ENCODE measurements at places on chromosomes 5 and 9.
A peak's percentile ranks its signal among the peaks of the same experiment; 100 is the strongest.

DNA sequence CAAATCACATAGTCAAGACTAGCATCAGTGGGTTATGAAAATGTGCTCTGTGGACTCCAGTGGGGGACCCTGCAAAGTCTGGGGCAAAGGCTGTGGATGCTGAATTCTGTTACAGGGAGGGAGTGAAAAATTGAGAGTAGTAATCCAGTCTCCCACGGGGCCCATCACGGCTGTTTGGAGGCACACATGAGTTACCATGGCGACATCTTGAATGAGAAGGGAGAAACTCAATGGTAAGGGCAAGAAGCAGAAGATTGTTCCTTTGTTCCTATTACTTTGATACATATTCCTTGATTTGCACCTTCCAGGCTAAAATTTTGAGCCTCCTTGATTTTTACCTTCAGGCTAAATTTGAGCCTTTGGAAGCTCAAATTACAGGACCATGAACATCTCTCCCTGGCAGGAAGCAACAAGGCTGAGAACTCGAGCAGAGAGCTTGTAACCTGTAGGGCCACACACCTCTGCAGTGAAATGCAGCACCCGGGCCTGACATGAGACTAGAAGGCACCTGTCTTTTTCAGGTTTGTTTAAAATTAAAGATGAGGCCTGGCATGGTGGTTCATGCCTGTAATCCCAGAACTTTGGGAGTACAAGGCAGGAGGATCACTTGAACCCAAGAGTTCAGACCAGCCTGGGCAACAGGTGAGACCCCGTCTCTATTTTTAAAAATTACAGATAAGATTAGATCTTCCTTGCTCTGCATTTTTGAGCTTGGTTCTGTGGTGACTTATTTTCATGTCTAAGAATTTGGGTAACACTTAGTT lies 31.0 kb upstream of the ZFR start:
- DNase-seq: no peak

DNA sequence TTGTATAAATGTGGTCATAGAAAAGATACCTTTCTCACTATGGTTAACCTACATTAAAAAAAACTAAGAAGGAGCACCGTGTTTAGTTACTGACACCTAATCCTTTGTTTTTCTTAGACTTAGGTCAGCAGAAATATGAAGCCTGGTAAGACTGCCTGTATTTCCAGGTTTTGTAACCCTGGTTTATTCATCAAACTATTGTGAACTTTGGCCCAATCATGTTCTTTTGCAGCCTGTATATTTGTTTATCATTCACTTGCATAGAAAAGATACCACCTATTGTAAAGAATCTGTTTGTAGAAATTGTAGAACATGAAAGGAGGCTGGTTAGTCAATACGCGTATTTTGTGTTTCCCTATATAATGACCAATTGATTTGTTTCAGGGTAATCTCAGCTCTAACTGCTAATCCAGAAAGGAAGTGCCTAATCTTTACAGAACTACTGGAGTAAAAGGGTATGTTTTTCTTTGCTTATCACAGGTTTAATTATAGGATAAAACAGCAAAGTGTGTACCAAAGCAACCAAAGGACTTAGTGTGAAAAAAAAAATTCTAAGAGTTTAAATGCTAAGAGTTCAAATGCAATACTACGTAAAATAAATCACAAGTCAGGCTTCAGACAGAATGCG lies 103.6 kb downstream of the LURAP1L start:
- no peak for DNase-seq

- DNase-seq: no peak
Measured at GRCh38 chr5:77843570-77844372, 67.6 kb upstream of the TBCA start.

GRCh38 chr5:92505925-92506324 lies 1075.1 kb downstream of the NR2F1-AS1 start:
- no peak for DNase-seq

- no peak for DNase-seq
Measured at GRCh38 chr5:31678180-31678579, 39.2 kb downstream of the PDZD2 start.

GRCh38 chr5:74192606-74193299 lies 447.8 kb downstream of the ENC1 start:
- DNase-seq: no peak

- DNase-seq: no peak
Measured at GRCh38 chr5:60583616-60584015, 116.3 kb downstream of the DEPDC1B start.

GRCh38 chr5:135327429-135328127 lies 71.5 kb downstream of the MACROH2A1 start:
- no peak for DNase-seq

DNA sequence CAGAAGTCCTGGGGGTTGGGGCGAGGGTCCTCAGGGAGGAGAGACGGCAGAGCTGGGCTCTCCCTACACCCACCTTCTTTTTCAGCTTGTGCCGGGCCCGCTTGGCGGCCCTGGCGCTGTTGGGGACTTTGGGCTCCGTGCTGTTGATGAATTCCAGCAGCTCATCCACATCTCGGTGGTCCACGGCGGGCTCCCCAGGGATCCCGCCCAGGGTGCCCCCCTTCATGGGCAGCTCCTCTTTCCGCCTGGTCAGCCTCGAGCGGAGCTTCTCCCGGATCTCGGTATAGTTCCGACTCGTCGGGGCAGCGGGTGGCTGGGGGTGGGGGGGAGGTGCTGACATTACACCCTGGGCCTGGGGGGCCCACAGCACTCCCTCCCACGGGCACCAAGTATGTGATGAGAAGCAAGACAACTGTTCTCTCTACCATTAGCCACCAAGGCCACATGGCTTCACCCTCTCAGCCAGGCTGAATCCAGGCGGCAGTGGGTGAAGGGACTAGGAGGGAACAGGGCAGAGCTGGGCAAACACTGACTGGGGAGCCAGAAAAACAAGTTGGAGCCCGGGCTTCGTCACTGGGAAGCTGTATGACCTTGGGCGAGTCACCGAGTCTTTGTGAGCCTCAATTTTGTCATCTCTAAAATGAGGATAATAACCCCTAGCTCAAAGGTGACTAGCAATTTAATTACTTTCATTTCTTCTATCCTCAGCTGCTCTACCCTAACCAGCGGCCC lies 14.6 kb upstream of the DDX41 start:
- no peak for DNase-seq

- DNase-seq: no peak
Measured at GRCh38 chr5:89313044-89313443, 430.1 kb upstream of the MEF2C start.

GRCh38 chr9:106728860-106729259 lies 134.1 kb upstream of the ZNF462 start:
- DNase-seq: no peak

GRCh38 chr9:2524601-2525000 lies 97.0 kb upstream of the VLDLR start:
- DNase-seq: no peak

DNA sequence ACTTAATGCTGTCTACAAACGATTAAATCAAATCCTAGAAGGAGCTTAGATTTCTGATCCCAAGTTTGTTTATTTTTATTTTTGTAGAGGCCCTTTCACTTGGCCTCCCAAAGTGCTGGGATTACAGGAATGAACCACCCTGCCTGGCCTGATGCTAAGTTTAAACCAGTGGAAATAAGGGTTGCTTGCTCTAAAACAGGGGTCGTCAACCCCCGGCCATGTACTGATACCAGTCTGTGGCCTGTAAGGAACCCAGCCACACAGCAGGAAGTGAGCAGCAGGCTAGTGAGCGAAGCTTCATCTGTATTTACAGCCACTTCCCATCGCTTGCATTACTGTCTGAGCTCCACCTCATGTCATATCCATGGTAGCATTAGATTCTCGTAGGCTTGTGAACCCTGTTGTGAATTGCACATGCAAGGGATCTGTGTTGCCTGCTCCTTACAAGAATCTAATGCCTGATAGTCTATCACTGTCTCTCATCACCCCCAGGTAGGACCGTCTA lies 11.4 kb downstream of the TTC1 start:
- no peak for DNase-seq

- DNase-seq: no peak
Measured at GRCh38 chr5:6384856-6385255, 6.5 kb upstream of the MED10 start.

GRCh38 chr5:112059579-112060135 lies 302.7 kb upstream of the NREP start:
- no peak for DNase-seq

DNA sequence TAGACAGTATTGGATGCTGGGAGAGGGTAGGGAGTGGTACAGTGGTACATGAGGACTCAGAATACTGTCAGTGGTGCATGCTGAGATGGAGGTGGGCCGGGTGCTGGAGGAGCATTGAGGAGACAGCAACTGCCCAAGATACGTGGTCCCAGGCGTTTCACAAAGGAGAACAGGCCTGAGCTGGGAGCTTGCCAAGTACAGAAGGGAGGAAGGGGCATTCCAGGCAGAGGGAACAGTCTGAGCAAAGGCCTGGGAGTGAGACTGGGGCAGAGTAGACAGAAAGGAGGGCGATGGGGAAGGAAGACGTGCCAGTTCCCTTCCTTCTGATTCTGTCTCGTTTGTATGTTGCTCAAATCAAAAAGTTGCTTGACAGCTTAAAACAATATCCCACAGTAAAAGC lies 15.2 kb downstream of the GALNT12 start:
- no peak for DNase-seq

- DNase-seq: no peak
Measured at GRCh38 chr5:130234816-130235215, 330.6 kb downstream of the CHSY3 start.

DNA sequence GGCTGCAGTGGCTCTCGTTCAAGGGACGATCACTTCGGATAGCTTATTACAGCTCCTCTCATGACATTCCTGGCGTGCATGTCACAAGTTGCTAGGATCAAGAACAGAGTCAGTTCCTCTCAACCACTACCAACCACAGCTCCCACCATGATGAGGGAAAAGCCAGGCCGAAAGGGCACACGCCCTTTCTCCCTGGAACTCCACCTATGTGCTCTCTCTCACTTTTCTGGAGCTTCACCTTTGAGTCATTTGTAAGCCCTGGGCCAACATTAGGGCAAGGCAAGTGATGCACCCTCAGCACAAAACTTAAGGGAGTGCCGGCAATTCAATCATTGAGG lies 1.6 kb downstream of the SPACA9 start:
- DNase-seq: no peak

DNA sequence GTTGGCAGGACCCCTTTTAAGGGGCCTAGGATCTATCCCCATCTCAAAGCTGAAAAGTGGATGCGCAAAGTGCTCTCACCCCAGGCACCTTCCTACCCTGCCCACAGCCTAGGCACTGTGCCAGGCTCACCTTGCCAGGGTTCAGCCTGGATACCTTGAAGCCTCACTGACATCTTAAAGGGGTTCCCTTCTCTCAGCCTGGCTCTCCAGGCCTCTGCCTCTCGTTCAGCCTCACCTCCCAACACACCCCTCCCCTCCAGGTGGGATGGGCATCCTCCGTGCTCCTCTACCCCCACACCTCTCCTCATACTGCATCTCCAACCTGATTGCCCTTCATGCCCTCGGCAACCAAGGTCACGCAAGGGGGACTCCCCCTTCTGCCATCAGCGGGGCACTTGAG lies 25.5 kb downstream of the TNIP1 start:
- DNase-seq: no peak

- no peak for DNase-seq
Measured at GRCh38 chr5:14447958-14448911, 133.4 kb upstream of the OTULINL start.

DNA sequence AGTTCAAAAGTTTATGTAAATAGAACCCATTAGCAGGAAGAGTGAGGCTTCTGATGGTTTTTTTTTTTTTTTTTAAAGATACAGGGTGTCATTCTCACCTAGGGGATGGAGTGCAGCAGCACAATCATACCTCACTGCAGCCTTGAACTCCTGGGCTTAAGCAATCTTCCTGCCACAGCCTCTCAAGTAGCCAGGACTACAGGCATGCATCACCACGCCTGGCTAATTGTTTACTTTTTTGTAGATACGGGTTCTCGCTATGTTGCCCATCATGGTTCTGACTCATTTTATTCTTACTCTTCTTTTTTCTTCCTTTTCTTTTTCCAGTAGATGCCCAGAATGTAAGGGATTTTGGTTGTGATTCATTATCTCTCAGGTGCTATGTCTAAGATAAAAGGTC lies 201.1 kb downstream of the NNT start:
- DNase-seq: no peak

DNA sequence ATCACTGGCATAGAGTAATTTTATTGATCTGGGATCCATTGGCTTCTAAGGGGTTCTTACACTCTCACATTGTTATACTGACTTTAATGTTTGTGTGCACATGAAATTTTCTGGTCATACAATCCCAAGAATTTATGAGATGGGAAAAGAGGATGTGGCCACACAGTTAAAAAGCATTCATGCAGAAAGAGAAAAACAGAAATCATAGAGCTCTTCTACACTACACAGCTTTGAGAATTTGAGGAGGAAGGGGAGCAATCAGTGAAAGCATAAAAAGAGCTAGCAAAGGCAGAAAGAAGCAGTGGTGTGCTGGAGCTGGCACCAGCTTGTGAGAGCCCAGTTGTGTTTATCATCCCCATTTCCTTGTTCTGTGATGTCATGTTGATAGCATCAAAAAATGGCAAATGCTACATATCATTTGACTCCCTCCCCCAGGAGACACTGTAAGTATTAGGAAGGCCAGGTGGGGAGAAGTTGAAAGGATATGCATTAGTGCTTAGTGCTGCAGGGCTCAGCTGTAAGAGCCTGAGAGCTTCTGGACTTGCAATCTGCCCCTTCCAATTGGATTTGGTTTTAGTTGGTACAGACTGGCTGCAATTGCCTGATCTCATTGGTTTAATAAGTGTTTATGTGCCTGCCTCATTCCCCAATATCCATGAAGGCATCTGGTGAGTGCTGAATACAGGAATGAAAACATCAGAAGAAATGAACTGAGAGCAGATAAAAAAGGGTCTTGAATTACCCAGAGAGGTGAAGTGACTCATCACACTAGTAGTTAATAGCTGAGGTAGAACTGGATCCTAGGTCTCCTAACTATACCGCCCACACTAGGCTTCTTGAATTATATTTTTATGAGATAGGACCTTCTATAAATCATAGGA lies 30.9 kb downstream of the RHOBTB3 start:
- no peak for DNase-seq

- DNase-seq: no peak
Measured at GRCh38 chr5:96333391-96333790, 99.7 kb downstream of the PCSK1 start.

DNA sequence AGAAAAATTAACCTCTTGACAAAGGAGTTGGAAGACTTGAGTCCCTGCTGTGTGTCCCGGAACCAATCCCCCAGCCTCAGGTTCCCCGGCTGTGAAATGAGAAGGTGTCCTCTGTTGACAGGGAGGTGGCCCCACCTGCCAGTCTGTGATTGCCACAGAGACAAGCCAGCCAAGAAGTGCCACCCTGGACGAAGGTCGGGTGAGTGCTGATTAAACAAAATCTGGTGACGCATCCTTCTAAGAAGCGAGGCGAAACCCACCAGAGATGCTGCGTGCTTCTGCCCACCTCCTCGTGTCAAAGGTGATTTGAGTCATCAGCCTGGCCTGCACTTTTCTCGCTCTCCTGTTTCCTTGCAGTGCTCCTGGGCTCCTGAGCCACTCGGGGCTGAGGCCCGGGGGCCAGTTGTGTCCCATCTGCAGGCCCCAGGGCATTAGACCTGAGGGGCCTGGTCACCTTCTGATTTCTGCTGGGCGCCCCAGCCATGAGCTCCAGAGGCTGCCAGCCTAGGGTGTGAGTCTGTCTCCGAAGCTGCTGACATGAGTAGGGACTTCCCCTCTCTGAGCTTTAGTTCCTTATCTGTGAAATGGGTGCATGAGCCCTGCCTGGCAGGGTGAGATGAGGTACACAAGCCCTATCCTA lies 28.7 kb downstream of the NEK6 start:
- DNase-seq: peak; percentile 58
